ENCODE measurements at places on chromosomes 5 and 9. TPM values are rescaled to one million over a fixed set of nuclear protein-coding genes. Genes with fewer than 3 reads are reported as not detected.

The SLC45A2 gene
- not detected for total RNA-seq

The CCL27 gene
- total RNA-seq = not detected

The ENTREP1 gene
- total RNA-seq = not detected

The FBN2 gene
- not detected for total RNA-seq

The GPSM1 gene
- total RNA-seq = 6.6 TPM

The LARP1 gene
- total RNA-seq = 80.5 TPM

The SPAAR gene
- not detected for total RNA-seq

The TOPORS gene
- total RNA-seq = 41.0 TPM

The GPX8 gene
- total RNA-seq = not detected

The TAF1L gene
- total RNA-seq = not detected

The AIF1L gene
- total RNA-seq = not detected

The SMC5 gene
- 28.6 TPM for total RNA-seq

The OR5C1 gene
- total RNA-seq = not detected

The CAMK4 gene
- 165 TPM for total RNA-seq

All from CD8-positive, alpha-beta T cell (primary cell).